SJSA1 (cell line): ENCODE measurements at places on chromosomes 13 and 19. TPM values are rescaled to one million over a fixed set of nuclear protein-coding genes. Genes with fewer than 3 reads are reported as not detected.

The PSG1 gene
- total RNA-seq: 0.05 TPM in 1 of 2 replicates, not detected in the other

The KIR2DL4 gene
- total RNA-seq: not detected in 2 replicates

The CD33 gene
- not detected in 2 replicates for total RNA-seq

The KIR3DL2 gene
- total RNA-seq: not detected in 2 replicates
